RWPE1 (cell line): ENCODE measurements at places on chromosomes 7 and 10.

DNA sequence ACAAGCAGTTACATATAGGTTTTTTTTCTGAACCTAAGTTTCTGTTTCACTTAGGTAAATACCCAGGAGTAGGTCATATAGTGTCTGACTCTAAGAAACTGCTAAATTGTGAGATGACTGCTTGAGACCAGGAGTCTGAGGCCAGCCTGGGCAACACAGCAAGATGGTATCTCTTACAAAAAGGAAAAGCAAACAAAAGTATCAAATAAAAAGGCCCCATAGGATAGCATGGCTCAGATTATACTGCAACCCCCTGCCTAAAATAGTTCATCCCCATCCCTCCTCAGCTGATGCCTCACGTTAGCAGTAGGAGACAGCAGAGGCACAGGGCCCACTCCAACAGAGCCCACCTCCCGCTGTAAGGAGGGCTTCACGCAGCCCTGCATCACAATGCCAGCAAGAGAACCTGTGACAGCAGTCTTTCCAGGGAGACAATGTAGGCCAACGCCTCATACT lies 90.3 kb downstream of the SRPK2 start:
- no peak for DNase-seq

DNA sequence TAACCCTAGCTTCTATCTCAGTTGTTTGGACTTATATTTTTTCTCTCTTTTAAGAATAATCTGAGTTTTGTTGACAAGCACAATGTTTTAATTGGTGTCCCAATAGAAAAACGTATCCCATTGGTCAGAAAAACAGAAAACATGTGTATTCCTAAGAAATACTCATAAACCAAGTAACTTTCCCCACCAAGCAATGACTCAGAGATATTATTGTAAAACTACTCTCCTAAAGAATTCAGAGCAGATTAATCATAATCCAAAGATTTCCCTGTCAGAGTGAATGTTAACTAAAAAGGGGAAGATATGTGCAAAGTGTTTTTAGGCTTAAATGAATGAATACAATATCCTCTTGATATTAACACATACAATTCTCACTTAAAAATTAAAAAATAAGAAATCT lies 29.4 kb upstream of the MBL2 start:
- peak; percentile 64 for DNase-seq

DNA sequence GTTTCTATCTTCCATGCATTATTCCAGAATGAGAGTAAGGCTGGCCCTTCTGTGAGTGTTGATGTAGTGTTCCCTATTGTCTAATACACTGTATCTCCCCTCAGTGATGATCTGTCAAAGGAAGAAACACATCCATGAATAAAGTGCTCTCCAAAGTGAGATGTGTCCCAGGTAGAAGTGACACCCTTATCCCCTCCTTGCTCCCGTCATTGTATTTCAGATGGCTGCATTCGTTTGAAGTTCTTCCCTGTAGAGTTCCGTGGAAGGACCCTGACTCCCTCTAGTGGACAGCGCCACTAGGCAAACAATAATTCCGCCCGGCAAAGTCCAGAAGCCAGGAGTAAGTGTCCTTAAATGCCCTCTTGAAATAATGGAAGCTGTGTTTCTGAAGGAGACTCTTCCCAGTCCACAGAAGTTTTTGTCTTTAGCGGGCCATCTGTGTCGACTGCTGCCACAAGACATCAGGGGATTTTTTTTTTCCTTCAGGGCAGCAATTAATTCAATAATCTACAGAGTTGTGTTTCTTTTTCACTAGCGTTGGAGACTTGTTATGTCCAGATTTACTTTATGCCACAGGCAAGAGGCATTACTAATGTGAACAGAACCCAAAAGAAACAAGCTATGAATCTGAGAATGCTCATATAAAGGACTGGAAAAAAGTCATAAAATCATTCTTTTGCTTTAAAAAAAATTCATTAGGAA lies 64.6 kb downstream of the THNSL1 start:
- DNase-seq, result peak; percentile 78

DNA sequence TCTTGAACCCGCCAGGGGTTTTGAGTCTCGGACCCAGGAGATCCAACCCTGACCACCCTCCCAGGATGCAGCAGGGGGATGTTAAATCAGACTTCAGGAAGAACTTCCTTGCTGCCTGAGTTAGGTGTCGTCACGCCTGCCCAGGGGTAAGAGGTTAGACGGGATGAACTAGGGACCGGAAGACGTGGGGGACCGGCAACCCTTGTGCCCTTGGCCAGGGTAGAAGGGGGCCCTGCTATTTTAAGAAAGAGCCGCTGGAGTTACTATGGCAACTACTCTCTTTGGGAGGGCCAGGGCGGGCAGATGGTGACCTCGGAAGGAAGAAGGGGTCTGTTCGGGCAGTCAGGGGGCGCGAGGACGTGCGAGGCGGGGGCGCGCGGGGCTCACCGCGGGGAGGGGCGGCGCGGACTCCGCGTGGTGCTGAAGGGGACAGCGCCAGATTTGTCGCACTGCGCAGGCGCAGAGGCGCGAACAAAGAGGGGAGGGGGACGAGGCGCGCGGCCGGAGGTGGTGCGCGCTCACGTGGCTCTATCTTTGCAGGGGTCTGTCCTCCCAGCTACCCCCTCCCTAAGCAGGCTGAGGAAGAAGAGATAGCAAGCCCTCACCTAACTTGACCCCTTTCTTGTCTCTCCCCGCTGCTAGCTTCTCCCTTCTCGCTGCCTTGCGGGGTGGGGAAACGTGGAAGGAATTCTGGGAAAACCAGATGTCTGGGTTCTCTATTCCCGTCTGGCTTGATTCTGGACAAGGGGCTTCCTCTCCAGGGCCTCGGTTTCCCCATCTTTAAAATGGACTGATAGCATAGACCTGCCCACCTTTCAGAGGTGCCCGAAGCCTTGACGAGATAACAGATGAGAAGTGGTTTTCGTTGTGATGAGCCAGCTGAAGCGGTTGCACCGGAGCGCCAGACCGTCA lies 940 bp upstream of the PSD start:
- peak; percentile 85 for DNase-seq

- DNase-seq, result no peak
Observed at GRCh38 chr10:43754569-43755260, 106.0 kb upstream of the ZNF32 start.

DNA sequence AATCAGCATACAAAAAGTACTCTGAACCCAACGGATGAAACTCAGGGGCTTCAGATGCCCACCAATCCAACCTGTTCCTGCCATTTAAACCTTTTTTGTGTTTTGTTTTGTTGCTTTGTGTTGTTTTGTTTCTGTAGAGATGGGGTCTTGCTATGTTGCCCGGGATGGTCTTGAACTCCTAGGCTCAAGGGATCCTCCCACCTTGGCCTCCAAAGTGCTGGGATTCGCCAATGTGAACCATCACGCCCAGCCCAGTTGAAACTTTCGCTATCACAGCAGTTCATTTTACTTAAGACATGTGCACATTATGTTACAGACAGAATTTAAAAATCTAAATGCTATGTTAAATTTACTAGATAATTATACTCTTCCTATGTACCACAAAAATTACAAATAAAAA lies 101.6 kb downstream of the SKIDA1 start:
- no peak for DNase-seq

DNA sequence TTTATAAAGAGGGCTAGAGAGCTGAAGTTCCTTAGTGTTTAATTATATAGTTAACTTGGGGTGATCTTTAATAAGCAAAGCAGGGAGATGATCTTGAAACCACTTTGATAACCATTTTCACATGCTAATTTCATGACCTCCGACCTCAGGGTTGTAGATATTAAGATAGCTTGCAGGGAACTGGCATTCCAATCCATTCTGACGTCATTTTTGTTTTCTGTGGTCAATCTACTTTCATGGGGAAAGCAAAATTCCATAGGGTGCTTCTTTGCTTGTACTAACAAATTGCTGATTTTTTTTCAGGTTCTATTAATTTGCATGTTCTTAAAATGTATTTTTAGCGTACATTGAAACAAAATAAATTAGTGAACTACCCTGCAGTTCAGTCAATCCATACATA lies 139.3 kb downstream of the CDCA7L start:
- no peak for DNase-seq

DNA sequence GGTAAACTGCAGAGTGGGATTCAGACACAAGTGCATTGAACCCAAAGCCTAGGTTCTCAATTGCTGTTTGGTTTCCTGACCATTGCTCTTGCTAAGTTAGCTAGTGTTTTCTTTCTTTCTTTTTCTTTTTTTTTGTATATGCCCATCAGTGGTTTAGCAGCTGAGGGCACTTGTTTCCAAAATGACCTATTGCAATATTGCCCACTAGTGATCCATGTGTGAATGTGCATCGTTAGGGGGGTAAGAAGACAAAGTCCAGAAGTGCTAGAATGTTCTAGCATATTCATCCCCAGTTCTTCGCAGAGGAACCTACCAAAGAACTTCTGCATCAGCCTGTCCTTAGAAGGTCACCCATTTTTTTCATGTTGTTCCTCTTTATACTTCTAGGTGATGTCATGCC lies 252.8 kb upstream of the GPR26 start:
- DNase-seq, result no peak

- DNase-seq, result no peak
Observed at GRCh38 chr10:78358982-78359381, 325.3 kb downstream of the RPS24 start.

- DNase-seq, result no peak
Observed at GRCh38 chr7:154914308-154914995, 88.5 kb downstream of the PAXIP1 start.

GRCh38 chr7:131174391-131174790 lies 153.3 kb upstream of the MKLN1 start:
- no peak for DNase-seq

DNA sequence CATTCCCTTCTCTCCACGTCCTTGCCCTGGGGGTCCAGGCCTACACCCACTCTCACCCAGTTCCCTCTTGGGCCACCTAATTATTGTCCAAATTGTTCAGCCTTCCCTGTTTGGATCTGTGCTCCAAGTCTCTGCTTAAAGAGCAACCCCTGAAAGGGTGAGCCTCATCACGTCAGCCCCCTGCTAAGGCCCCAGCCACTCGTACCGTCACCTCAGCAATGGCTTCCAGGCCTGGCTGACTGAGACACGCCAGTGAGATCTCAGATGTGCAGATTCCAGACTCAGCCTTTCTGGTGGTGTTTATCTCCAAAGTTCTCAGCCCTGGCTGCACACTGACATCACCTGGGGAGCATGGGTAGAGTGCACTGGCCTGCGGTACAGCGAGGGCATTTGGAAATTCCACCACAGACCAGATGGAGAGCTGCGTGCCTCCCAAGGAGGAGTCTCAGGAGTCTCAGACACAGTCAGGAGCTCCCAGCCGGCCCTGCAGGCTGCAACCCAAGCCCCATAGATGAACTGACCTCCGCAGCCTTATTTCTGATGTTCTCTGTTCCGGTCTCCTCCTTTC lies 87.5 kb downstream of the PRKAG2 start:
- no peak for DNase-seq

- no peak for DNase-seq
Observed at GRCh38 chr7:132941428-132941827, 140.5 kb downstream of the CHCHD3 start.

DNA sequence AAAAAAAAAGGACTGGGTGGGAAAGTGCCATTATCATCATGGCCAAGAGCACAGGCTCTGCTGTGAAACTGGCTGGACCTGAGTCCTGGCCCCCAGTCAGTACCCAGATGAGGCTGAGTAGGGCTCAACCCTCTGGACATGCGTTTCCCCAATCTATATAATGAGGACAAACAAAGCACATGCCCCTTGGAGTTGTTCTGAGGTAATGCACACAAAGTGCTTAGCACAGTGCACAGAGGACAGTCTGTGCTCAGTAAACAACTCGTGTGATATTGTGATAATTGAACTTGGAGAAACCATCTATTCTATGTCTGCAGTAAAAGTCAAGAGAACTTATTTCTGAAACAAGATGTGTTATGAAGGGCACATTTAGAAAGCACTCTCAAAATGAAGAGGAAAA lies 138.8 kb downstream of the KCNMA1 start:
- no peak for DNase-seq

GRCh38 chr7:34653787-34654186 lies 4.2 kb upstream of the NPSR1 start:
- DNase-seq, result no peak
